ENCODE measurements at places on chromosomes 1 and 21.
A peak's percentile ranks its signal among the peaks of the same experiment; 100 is the strongest.

DNA sequence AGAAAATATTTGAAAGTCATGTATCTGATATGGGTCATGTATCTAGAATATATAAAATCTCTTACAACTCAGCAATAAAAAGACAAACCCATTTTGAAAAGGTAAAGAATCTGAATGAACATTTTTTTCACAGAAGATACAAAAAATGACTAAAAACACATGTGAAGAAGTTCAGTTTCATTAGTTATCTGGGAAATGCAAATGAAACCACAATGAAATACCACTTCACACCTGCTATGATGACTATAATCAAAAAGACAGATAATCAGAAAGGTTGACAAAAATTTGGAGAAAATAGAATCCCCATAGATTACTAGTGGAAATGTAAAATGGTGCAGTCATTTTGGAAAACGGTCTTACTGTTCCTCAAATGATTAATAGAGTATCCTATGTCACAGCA lies 631.0 kb downstream of the MRPL39 start:
- no peaks in the 10 kb centered on the region for H3K4me1 ChIP-seq
- no peak overlapping the region for H3K27ac ChIP-seq
- no peak overlapping the region for H3K4me3 ChIP-seq
- peaks cover 9% of the 10 kb centered on the region for H3K36me3 ChIP-seq
- DNase-seq, result no peak

GRCh38 chr1:89990976-89991831 lies 3.7 kb upstream of the ZNF326 start:
- peak overlapping the region; percentile 77 for H3K27ac ChIP-seq
- DNase-seq, result no peak
- H3K4me3 ChIP-seq, result peak overlapping the region; percentile 46
- no peaks in the 10 kb centered on the region for H3K36me3 ChIP-seq
- peaks cover 65% of the 10 kb centered on the region for H3K4me1 ChIP-seq

- no peak overlapping the region for H3K4me3 ChIP-seq
- no peak overlapping the region for H3K27ac ChIP-seq
- no peaks in the 10 kb centered on the region for H3K27me3 ChIP-seq
Measured at GRCh38 chr1:216215169-216215568, 208.1 kb downstream of the USH2A start.

GRCh38 chr1:118981436-118981835 lies 6.7 kb downstream of the TBX15 start:
- no peak overlapping the region for H3K27ac ChIP-seq
- H3K4me3 ChIP-seq, result no peak overlapping the region
- peaks cover 29% of the 10 kb centered on the region for H3K4me1 ChIP-seq
- H3K27me3 ChIP-seq, result peaks cover 51% of the 10 kb centered on the region

DNA sequence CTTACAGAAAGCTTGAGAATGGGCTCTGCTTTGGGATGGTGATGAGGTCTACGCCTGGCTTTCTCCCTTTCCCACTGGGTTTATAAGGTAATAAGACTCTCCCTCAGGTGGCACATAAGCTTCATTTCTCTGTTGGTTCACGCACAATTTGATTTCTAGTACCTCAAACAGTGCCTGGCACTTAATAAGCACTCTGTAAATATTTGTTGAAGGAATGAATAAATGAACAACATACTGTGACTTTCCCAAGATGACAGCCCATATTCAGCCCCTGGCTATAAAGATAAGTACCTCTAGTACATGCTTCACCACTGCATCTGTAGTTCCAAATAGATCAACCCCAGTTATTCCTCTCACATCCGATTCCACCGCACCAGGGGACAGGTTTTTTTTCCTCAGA lies 17.8 kb downstream of the COPA start:
- H3K4me3 ChIP-seq, result no peak overlapping the region
- peaks cover 11% of the 10 kb centered on the region for H3K4me1 ChIP-seq
- DNase-seq, result no peak
- peak overlapping the region; percentile 1 for H3K27ac ChIP-seq
- no peaks in the 10 kb centered on the region for H3K36me3 ChIP-seq

GRCh38 chr1:99969729-99970621 lies at the start of gene SLC35A3:
Gene SLC35A3, plus strand, starts transcription at chr1:99969996. Its CDS starts 23,559 bp downstream, at chr1:99993555.
- no peaks in the 10 kb centered on the region for H3K36me3 ChIP-seq
- H3K4me1 ChIP-seq, result peaks cover 7% of the 10 kb centered on the region
- DNase-seq, result peak; percentile 85
- no peak within 1 kb of the TSS for H3K27ac ChIP-seq
- H3K27me3 ChIP-seq, result peaks cover 2% of the 10 kb centered on the region

DNA sequence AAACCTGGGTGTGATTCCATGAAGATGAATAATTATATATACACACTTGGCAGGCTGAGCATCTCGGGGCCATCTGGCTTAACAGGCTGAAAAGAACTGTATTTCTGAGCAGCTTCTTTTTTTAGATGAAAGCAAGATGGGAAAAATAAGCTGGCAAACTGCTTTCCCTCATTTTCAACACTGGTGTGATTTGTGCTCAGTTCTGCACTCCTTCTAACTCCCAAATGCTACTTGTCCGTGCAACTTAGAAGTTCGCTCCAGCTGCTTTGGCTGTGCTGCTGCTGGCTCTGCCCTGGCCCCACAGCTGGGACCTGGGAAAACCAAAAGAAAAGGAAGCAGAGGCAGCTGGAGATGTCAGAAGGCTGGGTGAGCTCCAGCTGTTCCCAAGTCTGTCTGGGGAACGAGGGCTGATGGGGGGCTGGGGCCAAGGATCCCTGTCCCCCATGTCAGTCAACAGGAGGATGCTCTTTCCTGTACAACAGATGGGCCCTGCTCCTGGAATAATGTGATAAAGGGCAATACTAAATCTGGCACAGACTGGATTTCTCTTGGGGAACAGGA lies 44.9 kb downstream of the PAFAH2 start:
- H3K36me3 ChIP-seq, result no peaks in the 10 kb centered on the region
- DNase-seq, result peak; percentile 67
- peaks cover 11% of the 10 kb centered on the region for H3K4me1 ChIP-seq
- peak overlapping the region; percentile 23 for H3K4me3 ChIP-seq
- H3K27me3 ChIP-seq, result peaks cover 6% of the 10 kb centered on the region
- H3K27ac ChIP-seq, result peak overlapping the region; percentile 78

GRCh38 chr21:32015461-32016139 lies 142.8 kb downstream of the HUNK start:
- H3K27ac ChIP-seq, result no peak overlapping the region
- no peaks in the 10 kb centered on the region for H3K4me1 ChIP-seq
- no peaks in the 10 kb centered on the region for H3K27me3 ChIP-seq
- peaks cover 7% of the 10 kb centered on the region for H3K36me3 ChIP-seq
- H3K4me3 ChIP-seq, result no peak overlapping the region

DNA sequence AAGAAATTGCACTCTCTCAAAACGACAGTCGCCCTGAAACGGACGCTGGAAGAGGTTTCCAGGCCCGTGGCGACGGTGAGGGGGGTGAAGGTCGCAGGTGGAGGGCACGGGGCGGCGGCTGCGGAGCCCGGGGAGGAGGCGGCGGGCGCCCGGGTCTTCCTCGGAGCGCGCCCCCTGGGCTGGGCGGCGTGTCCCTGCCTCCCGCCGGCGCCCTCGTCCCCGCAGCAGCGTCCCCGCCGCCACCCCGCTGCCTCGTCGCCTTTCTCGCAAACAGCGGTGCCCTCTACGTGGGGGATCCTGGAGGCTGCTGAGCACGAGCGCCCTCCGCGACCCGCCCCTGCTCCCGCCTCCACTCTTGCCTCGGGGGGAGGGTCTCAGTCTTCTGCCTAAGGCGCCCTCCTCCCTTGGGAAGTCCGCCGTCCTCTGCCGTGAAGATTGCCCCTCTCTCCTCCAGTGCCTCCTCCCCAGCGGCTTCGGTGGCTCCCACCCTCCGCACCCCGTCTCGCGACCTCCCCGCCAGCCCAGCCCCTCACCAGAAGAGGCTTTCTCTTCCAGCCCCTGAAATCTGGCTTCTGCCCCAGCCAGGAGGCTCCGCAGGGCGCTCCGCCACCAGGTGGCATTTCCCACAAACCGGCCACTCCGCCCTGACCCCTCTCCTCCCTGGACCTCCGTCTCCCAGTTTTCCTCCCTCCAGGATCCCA lies 227.4 kb downstream of the SDCCAG8 start:
- H3K4me1 ChIP-seq, result peaks cover 28% of the 10 kb centered on the region
- H3K36me3 ChIP-seq, result no peaks in the 10 kb centered on the region
- H3K27ac ChIP-seq, result peak overlapping the region; percentile 94
- peaks cover 11% of the 10 kb centered on the region for H3K27me3 ChIP-seq
- DNase-seq, result peak; percentile 69
- H3K4me3 ChIP-seq, result peak overlapping the region; percentile 81

GRCh38 chr1:70930062-70930461 lies 117.6 kb downstream of the PTGER3 start:
- H3K27ac ChIP-seq, result no peak overlapping the region
- H3K27me3 ChIP-seq, result no peaks in the 10 kb centered on the region
- H3K4me1 ChIP-seq, result no peaks in the 10 kb centered on the region
- H3K36me3 ChIP-seq, result no peaks in the 10 kb centered on the region
- no peak for DNase-seq

DNA sequence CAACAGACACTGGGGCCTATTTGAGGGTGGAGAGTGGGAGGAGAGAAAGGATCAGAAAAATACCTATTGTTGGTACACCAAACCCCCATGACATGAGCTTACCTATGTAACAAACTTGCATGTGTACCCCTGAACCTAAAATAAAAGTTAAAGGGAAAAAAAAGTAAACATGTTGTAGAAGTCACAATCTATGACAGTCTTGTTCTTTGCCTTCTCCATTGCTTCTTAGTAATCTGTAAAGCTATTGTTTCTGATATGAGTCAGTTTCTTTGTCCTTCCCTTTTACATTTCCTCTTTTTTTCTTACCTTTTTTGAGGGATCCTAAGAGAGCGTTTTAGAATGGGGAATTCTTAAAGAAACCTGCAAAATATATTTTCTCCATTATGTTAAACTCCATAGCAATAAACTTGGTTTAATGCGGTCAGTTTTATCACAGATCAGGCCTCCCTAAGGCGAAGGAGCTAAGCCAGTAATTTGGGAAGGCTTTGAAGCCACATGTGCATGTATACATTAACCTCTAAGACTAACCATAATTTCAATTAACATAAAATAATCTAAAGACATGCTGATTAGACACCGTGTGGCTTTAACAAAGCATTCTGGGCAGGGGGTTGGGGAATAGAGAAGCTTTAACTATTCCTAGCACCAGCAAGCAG lies 77.8 kb upstream of the C1orf105 start:
- H3K4me1 ChIP-seq, result no peaks in the 10 kb centered on the region
- H3K36me3 ChIP-seq, result peaks cover 7% of the 10 kb centered on the region
- H3K4me3 ChIP-seq, result no peak overlapping the region
- H3K27ac ChIP-seq, result no peak overlapping the region
- DNase-seq, result no peak

DNA sequence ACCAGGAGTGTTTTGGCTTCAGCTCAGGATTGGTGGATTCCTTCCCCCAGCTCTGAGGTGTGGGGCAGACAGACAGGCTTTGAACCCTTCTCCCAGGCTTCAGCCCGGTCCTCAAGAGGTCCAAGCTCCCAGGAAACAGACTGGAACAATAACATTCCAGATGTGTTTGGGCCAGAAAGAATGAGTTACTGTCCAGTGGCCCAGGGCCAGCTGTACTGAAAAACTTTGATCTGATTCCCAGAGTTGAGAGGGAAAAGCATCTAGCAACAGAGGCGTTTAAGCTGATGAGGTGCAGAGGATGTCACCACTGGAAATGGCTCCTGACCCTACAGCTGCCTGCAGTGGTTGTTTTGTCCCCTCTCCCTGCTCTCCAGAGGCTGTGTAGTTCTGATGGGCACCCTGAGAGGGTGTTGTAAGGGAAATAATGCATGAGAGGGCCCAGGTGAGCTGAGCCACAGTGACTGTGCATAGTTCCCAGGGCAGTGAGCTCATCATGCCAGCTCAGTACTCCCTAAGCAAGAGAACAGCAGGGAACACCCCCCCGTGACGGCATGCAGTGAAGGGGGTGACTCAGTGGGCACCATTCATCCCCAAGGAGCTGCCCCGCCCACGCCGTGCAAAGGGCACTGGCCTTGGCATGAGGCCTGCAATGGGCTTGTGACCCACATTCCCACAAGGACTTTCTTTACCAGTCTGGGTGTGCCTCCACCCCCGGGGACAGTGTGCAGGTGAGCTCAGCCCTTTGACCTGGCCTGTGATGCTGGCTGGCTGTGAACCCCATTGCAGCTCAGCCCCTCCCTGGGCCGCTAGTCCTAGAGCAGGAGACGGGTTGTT lies 13.8 kb upstream of the SFN start:
- no peak overlapping the region for H3K27ac ChIP-seq
- H3K4me1 ChIP-seq, result peaks cover 3% of the 10 kb centered on the region
- H3K27me3 ChIP-seq, result no peaks in the 10 kb centered on the region
- no peaks in the 10 kb centered on the region for H3K36me3 ChIP-seq
- DNase-seq, result no peak

GRCh38 chr1:174274884-174275283 lies 115.6 kb downstream of the RABGAP1L start:
- no peaks in the 10 kb centered on the region for H3K27me3 ChIP-seq
- H3K4me3 ChIP-seq, result no peak overlapping the region
- no peak overlapping the region for H3K27ac ChIP-seq
- H3K36me3 ChIP-seq, result no peaks in the 10 kb centered on the region
- no peaks in the 10 kb centered on the region for H3K4me1 ChIP-seq

GRCh38 chr1:202074985-202075384 lies 47.7 kb upstream of the GPR37L1 start:
- H3K36me3 ChIP-seq, result no peaks in the 10 kb centered on the region
- peaks cover 7% of the 10 kb centered on the region for H3K4me1 ChIP-seq
- DNase-seq, result no peak
- no peak overlapping the region for H3K4me3 ChIP-seq
- no peak overlapping the region for H3K27ac ChIP-seq
- H3K27me3 ChIP-seq, result peaks cover 8% of the 10 kb centered on the region

GRCh38 chr21:44431300-44431699 lies 24.0 kb upstream of the LRRC3 start:
- H3K36me3 ChIP-seq, result peaks cover 4% of the 10 kb centered on the region
- H3K27me3 ChIP-seq, result peaks cover 1% of the 10 kb centered on the region
- no peak overlapping the region for H3K27ac ChIP-seq
- no peak overlapping the region for H3K4me3 ChIP-seq

- no peak for DNase-seq
- H3K4me1 ChIP-seq, result no peaks in the 10 kb centered on the region
- peaks cover 2% of the 10 kb centered on the region for H3K27me3 ChIP-seq
- H3K27ac ChIP-seq, result no peak overlapping the region
Measured at GRCh38 chr1:210335001-210335400, 6.3 kb downstream of the HHAT start.

- no peaks in the 10 kb centered on the region for H3K27me3 ChIP-seq
- no peak overlapping the region for H3K4me3 ChIP-seq
- peaks cover 9% of the 10 kb centered on the region for H3K4me1 ChIP-seq
- no peaks in the 10 kb centered on the region for H3K36me3 ChIP-seq
- H3K27ac ChIP-seq, result peak overlapping the region; percentile 91
Measured at GRCh38 chr1:241972703-241973369, 15.3 kb downstream of the BECN2 start.

All from glutamatergic neuron (in vitro differentiated cells).